Transverse colon (tissue), 4 donors: ENCODE measurements at places on chromosomes 3 and 15. TPM values are rescaled to one million over a fixed set of nuclear protein-coding genes. Genes with fewer than 3 reads are reported as not detected.

DNA sequence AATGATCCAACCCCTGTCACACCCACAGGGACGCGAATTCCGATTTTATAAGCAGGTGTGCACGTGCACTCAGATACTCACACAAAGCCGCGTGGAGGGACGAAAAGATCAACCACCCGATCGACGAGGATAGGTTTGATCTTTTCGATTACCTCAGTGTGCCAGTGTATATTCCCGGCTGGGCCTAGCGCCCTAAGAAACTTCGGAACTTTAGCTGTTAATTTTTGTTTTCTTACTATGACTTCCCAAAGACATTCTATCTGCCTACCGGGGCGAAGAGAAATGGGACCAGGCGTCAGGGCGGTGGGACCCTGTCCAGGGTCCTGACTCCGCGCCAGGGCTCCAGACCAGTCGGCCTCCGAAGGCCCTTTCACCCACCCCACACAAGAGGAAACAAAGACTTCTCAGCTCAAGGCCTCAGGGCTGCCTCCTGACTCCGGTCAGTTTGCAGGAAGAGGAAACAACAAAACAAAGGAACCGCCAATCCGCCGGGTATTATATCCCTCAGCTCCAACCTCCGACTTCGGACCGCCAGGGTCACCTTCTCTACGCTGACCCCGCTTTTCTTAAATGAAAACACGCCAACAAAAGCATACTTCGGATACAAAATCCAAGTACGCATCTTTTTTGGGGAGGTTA lies 6.8 kb downstream of the ONECUT1 start:
- DNase-seq: no peak

The CRYBG3 gene
- total RNA-seq: 21.3 TPM

The TRIM69 gene
- 14.9 TPM for total RNA-seq

GRCh38 chr15:42274702-42274989 lies 1.4 kb upstream of the TMEM87A start:
- peak; percentile 18 for DNase-seq

The VGLL3 gene
- total RNA-seq: 3.8 TPM
